ENCODE measurements at places on chromosomes 3 and 15.

DNA sequence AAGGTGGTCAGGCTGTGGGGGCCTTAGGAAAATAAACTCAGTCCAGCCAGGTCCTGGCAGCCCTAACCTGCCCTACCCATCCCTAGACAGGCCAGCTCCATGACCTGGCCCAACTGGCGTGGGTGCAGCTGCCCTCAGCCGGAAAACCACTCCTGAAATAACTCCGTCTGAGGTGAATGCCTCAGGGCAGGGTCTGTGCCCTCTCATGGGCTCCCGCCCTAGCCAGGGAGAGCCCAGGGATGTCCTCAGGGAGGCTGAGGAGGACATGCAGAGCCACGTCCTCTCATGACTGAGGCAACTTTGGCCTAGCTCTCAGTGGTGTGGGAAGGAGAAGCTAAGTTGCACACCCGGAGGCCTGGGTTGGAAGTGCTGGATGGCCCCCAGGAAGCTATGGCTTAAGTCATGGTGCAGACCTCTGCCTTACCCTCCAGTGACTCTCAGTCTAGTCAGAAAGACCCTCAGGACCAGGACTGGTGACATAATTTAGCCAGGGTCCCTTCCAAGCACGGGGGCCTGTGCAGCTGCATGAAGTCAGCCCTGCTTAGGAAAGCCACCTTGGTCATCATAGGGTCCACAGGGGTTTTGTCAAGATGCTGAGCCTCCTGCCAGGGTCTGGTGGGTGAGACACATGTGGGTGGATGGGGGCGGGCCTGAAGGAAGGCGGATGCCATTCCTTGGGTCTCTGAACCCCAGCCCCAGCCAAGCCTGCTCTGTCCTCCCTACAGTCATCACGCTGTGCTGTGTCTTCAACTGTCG, 7.4 kb downstream of the TMIE start:
- DNase-seq, result no peak

- DNase-seq, result peak; percentile 88
These were observed 1.7 kb downstream of the TIPARP start for GRCh38 chr3:156675830-156676767.

GRCh38 chr3:185896636-185897035, 41.2 kb downstream of the TRA2B start:
- no peak for DNase-seq

GRCh38 chr15:90394748-90395442, 6.9 kb downstream of the IQGAP1 start:
- no peak for DNase-seq

- DNase-seq, result no peak
These were observed 260.8 kb downstream of the UACA start for GRCh38 chr15:70502529-70502928.

GRCh38 chr15:58329211-58329610, 102.6 kb upstream of the LIPC start:
- DNase-seq, result no peak

GRCh38 chr15:93829115-93829870, 402.1 kb upstream of the MCTP2 start:
- peak; percentile 39 for DNase-seq

GRCh38 chr15:58228718-58229117, 90.5 kb downstream of the AQP9 start:
- DNase-seq, result no peak

GRCh38 chr3:158105710-158106253, 438 bp downstream of the SHOX2 start:
- no peak for DNase-seq

DNA sequence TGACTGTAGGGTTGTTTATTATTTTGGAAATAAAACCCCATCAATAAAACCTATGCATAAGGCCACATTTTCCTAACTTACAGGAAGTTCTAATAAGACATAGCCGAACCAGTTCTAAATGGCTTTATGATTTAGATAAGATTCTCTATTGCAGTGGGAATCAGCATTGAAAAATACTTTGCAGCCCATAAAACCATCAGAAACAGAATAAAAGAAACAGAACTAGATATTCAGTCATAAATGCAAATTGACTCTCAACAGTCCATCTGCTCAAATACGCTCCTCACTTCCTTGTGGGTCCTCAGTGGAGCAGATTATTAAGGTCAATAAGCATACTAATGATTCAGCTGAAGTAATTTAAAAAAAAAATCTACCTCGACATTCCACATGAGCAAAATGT, 8.8 kb downstream of the SATB1 start:
- no peak for DNase-seq

DNA sequence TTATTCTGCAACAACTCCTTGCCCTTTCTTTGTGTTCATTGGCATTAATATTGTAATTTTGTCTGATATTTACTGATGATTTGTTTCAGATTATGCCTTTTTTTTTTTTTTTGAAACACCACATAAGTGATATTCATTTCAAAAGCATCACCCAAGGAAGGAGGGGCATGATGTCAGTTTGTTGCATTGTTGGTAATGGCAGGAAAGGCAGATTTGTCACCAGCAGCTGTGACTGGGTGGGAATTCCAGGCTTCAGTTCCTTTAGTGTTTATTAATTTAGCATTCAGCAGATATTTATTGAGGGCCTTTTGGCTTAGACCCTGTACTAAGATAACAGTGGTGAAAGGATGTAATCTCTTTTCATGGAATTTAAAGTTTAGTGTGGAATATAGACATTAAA, 19.5 kb downstream of the SENP2 start:
- DNase-seq, result no peak

DNA sequence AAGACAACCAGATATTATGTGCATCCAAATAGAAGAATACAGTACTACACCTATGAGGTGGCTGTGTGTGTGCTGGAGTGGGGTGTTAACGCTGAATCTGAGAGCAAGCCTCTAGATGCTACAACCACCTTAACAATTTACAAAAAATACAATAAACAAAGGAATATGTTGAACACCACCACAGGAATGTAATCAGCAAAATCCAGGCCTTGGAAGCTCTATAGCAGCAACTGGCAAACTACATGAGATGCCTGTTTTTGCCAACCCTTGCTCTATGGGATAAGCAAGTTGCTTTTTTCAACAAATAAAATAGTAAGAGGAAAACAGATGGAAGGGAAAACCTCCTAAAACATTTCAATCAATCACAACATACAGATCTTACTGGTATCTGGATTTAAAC, 23.9 kb downstream of the SLTM start:
- DNase-seq, result no peak

- no peak for DNase-seq
These were observed 14.4 kb downstream of the DAG1 start for GRCh38 chr3:49484471-49484870.

GRCh38 chr15:101221902-101222301, 29.9 kb downstream of the CHSY1 start:
- no peak for DNase-seq

DNA sequence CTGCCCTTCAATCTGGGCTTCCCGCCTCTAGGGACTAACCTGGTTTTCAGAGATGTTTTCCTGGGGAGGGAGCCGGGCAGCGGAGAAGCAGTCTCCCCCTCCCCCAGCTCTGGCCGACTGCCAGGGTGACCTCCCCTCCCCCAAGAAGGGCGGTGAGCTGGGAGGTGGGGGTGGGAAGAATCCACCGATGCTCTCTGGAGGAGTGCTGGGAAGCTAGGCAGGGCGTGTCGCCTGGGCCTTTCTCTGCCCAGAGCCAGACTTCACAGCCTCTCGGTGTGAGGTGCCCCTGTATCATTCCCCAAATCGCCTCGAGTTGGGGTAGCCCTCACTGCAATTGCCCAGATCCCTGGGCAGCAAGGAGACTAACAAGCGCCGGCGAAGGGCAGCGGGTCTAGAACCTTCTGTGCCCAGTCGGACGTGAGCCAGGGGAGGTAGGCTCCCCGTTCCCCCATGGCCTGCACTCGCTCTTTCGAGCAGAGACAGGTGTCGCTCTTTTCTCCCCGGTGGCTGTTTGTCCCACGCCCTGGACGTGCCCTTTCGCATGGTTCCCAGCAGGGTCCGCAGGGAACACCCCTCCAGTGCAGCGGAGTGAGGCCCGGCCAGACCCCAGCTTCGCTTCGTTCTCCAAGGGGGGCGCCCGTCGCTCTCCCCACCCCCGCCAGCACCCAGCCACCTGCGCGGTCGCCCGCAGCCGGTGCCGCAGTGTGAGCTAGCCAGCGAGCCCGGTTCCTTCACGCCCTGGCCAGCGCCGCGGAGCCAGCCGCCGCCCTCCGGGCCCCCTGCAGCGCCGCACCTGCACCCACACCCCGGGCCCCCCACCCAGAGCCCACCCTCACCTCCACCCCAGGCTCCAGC, 1.1 kb downstream of the RAB6B start:
- DNase-seq, result no peak

All from PC-9 (cell line).